ENCODE measurements at places on chromosomes 1 and 21.

GRCh38 chr1:79295967-79296366 lies 289.4 kb upstream of the ADGRL4 start:
- no peak for DNase-seq

- DNase-seq, result peak; percentile 28
Measured at GRCh38 chr1:183655562-183656075, 2.5 kb upstream of the APOBEC4 start.

- DNase-seq, result no peak
Measured at GRCh38 chr1:31569596-31570173, 6.6 kb upstream of the TINAGL1 start.

DNA sequence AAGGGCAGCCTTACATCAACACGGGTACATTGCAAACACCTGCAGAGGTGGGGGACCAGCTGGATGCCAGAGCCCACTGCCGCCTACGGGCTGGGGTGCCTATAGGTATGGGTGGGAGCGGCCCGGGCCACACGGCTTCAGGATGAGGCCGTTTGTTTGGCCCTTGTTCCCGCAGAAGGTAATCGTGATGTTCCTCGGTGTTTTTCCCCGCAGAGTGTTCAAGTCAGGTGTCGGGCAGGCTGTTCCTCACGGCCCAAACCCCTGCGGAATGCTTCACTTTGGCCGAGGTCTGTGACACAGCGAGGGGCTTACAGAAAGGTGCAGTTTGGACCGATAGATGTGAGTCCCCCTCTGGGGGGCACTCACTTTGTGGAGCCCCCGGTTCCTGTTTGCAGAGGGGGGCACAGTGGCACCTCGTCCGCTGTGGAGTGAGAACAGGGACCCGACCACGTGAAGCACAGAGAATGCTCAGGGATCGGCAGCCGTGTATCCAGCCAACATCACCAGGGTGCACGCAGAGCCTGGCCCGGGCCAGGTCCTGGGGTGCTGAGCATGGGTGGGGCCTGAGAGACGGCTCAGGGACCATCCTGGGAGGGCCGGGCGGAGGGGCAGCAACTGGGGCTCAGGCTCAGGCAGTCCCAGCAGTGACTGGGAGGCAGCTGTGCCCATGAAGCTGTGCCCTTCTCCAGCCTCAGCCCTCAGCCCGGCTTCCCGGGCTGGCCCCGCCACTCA lies 453 bp upstream of the TTLL10 start:
- no peak for DNase-seq

- DNase-seq, result no peak
Measured at GRCh38 chr1:12016182-12016581, 3.1 kb upstream of the MIIP start.

DNA sequence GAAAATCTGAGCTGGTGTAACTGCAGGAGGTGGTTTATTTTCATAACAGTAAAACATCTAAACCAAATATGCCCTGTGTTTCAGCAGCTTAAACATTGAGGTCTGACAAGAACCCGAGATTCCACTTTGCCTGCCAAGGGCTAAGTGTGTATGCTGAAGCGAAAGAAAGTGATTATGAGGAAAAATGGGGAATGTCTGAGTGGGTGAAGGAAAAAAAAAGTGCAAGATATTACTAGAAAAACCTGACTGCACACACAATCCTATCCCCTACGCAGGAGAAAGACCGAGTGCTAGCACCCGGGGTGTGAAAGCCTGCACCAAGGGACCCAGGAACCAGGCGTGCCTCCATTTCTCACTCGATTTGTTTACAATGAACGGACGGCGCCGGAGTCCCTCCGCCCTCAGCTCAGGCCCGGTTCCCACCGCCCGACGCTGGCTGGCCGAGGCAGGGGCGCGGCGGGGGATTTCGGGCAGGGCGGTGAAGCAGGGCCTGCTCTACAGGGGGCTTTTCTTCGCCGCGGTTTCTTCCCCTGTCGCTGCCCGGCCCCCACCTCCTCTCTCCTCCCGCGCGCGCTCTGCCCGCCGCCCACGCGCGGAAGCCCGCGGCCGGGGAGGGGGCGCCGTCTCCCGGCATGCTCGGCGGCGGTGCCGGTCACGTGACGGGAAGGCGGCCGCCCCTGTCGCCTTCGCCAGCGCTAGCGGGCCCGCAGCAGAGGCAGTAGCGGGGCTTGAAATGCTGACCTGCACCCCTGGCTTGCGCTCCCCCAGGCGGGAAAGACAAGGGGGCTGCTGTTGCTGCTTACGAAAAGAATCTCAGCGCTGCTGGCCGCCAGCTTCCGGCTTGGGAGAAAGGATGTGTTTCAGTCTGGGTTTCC lies 35.9 kb downstream of the ITPKB start:
- peak; percentile 82 for DNase-seq

Data from stimulated activated CD8-positive, alpha-beta memory T cell treated with anti-CD3 and anti-CD28 coated beads, Interleukin-12 subunit alpha, Interleukin-12 subunit beta, amount 100 ng/mL, for 4 hours (primary cell).